ENCODE measurements at places on chromosomes 16 and 17. TPM values are rescaled to one million over a fixed set of nuclear protein-coding genes. Genes with fewer than 3 reads are reported as not detected.

DNA sequence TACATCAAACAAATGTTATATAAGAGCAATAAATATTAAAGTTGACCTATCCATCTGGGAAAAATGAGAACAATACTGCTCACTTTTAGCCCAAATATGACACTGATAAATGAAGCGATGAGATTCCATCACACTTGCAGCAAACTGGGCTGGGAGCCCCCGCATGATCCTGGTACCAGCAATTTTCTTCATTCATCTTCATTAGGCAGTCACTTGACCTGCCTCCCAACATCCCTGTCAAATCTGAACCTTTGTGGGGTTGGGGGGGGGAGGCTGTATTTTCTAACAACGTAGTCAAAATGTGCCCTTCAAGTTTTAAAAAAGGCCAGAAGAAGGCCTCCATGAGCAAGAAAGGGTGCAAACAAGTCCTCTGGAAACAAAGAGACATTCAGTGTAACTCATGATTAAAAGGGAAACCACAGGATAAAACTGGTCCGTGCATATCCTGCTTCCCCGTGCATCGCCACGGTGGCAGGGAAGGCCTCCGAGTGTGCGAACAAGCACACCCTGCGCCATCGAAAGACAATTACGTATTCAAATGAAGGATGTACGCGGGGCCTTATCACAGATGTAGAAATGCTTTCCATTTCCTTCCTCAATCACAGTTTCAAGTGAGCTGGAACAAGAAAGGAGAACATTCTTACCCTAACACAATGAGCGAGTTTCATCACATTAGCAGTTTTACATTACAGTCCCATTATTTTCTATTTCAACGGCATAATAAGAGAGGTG, 48.4 kb downstream of the TOX3 start:
- no peak for DNase-seq

GRCh38 chr16:57347858-57348257, 10.7 kb upstream of the CCL22 start:
- no peak for DNase-seq

DNA sequence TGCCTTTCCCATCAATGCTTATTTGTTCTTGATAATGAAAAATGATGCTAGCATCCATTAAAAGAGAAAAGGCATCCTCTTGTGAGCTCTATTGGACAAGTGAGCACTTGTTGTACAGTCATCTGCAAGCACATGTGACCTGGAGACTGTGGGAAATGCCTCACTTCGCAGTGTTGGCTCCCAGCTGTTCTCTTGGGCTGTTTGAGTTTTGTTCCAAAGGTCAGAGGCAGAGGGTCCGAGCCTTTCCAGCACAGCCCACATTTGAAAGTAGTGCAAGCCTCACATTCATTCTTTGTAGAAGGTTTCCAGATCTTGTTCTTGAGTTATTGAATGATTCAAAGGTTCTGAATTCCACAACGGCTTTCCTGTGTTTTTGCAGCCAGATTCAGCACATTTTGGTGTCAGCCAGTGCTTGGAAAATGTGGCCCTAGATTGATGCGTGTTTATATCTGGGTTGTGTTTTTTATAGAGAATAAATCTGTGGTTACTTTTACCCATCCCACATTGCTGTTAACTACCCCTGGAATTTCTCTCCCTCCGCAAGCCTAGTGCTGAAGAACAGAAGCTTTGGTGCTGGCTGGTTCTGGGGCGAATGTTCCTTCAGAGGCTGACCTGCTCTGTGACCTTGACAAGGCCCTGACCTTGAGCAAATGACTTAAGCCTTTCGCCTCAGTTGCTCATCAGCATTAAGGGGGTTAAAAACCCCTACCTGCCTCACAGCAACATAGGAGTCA, 49.8 kb downstream of the CDH1 start:
- DNase-seq = no peak

GRCh38 chr16:2388875-2389433, 40.3 kb upstream of the CCNF start:
- DNase-seq = no peak

The ARL5C gene
- total RNA-seq = not detected

The ADGRG3 gene
- total RNA-seq = 6.8 TPM

The IRF8 gene
- total RNA-seq = 6.3 TPM

The TNFRSF17 gene
- total RNA-seq = not detected

The PCGF2 gene
- total RNA-seq = 51.3 TPM
